Activated CD4-positive, alpha-beta memory T cell treated with anti-CD3 and anti-CD28 coated beads, Interleukin-2, amount 10 ng/mL, durations not matched to agents 7 days and 5 days (primary cell): ENCODE measurements at places on chromosomes 3 and 15.

GRCh38 chr3:47747558-47747957 is 34.1 kb downstream of the SMARCC1 start:
- no peaks in the 10 kb centered on the region for H3K27me3 ChIP-seq
- no peak overlapping the region for H3K27ac ChIP-seq
- DNase-seq: no peak

GRCh38 chr15:71444866-71445590 is 329.8 kb downstream of the THSD4 start:
- H3K27me3 ChIP-seq: peaks cover 9% of the 10 kb centered on the region
- H3K36me3 ChIP-seq: no peaks in the 10 kb centered on the region
- H3K4me1 ChIP-seq: no peaks in the 10 kb centered on the region
- no peak overlapping the region for H3K4me3 ChIP-seq
- H3K27ac ChIP-seq: no peak overlapping the region

DNA sequence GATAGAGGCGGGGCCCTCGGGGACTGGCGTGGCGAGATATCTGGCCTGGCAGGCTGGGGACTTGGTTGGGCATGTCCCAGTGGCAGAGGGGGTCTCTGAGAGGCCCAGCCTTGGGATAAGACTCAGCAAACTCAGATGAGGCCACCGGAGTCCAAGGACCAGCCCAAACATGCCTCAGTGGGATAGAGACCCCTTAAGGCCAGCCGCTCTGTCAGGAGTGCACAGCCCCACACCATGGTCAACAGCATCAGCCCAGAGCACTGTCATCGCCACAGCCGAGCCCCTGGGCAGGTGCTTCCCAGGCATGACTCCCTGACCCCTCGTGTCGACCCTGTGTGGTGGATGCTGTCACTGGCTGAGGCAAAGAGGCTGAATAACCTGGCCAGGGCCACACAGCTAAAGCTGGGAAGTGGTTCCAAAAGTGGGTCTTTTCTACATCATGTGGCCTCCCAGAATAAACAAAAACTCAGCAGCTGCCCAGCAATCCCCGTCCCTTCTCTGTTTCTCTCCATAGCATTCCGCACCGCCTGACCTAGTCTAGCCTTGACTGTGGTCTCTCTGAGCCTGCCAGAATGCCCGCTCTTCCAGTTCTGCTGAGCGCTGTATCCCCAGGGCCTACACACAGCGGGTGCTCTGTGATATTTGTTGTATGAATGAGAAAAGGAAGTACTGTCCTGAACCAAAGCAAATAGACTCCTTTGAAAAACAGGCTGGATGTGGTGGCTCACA is 15.1 kb downstream of the CTSH start:
- peaks cover 82% of the 10 kb centered on the region for H3K36me3 ChIP-seq
- H3K4me1 ChIP-seq: peaks cover 22% of the 10 kb centered on the region
- no peaks in the 10 kb centered on the region for H3K27me3 ChIP-seq
- no peak for DNase-seq
- no peak overlapping the region for H3K27ac ChIP-seq

GRCh38 chr15:47409600-47409999 is 307.7 kb upstream of the SEMA6D start:
- no peaks in the 10 kb centered on the region for H3K36me3 ChIP-seq
- no peak overlapping the region for H3K4me3 ChIP-seq
- no peaks in the 10 kb centered on the region for H3K4me1 ChIP-seq
- no peak overlapping the region for H3K27ac ChIP-seq
